Dorsolateral prefrontal cortex (tissue), 122 donors: ENCODE measurements at places on chromosomes 4 and X.

DNA sequence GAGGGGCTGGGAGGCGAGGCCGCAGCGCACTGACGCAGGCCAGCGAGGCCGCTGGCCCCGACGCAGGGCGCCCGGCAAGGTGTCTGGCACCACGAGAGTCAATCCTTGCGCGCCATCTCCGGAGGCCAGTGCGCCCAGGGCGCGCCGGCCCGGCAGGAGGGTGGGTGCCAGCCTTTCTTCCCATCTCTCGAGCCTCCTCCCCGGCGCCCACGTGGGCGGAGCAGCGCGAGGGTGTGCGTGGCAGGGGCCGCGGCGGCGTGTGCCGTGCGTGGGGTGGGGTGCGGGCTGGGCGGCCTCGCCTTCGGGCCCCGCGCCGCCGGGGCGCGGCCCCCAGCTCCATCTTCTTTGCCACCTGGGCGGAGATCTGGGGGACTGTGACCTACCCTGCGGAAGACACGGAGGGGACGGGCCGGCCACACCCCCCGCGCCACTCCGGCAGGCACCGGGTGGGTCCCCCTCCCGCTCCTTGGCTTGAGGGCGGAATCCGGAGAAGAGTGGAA is 877 bp downstream of the JAKMIP1 start:
- DNase-seq, result no peak

- no peak for DNase-seq
Measured at GRCh38 chrX:147850875-147851274, 60.8 kb upstream of the FMR1 start.

DNA sequence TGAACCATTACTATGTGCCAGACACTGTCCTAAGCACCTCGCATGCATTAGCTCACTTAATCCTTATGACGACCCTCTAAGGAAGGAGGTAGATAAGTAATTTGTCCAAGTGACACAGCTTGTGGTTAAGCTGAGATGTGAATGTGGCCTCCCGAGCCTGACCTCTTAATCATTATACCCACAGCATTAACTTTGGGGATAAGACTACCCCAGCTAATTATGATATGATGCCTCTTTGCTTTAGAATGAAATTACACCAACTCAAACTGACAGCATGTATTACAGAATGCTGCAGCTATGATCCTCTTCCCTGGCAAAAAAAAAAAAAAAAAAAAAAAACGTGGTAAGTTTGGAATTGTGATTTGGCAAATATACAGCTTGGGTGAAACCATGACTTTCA is 53.5 kb downstream of the APBB2 start:
- DNase-seq, result no peak

DNA sequence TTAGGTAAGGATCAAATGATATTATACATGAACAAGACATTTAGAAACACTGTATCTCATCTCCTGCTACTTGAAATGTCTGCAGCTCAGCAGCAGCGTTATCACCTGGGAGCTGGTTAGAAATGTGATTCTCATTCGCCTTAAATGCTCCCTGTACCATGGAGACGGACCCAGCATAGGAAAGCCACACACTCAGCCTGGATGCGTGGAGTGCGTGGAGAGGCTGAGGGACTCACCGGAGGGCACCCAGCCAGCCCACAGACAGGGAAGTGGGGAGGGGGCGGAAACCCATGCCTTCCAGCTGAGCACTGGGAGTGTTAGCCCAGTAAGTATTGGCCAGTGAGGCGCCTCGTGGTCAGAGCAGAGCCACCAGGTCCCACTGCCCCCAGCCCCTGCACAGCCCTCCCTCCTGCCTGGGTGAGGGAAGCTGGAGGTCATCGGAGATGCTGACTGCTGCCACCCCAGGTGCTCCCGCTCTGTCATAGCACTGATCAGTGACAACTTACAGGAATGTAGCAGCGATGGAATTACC is 15.2 kb downstream of the SUPT20HL1 start:
- no peak for DNase-seq

- no peak for DNase-seq
Measured at GRCh38 chrX:53732797-53733196, 46.3 kb upstream of the HUWE1 start.

DNA sequence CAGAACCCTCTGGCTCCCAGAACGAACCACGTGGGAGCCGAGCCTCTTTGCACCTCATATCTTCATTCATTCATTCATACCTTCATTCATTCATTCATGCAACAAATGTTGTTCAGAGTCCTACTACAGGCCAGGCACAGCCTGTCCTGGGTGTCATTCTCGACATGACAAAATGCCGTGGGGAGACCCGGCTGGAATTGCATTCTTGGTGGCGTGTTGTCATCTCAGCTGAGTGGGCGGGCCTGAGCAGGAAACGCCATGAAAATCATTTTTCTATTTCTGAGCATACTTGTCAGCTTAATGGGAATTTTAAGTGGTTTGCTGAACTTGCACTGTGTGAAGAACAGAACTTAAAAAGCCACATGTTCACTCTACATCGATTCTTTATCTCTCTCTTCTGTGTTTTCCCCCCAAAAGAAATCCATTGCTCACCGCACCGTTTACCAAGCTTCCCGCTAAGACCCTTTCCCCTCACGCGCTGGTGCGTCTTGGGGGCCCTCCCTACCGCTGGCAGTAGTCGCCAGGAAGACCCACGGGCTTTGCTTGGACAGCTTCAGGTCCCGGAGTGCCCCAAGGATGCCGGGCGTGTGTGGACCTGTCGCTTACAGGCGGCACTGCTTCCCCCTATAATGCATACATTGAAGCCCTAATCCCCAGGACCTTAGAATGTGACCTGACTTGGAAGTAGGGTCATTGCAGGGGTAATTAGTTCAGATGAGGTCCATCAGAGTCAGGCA is 41.6 kb upstream of the HMX1 start:
- DNase-seq, result no peak

GRCh38 chrX:151564035-151564434 is 560 bp downstream of the PASD1 start:
- DNase-seq, result no peak

- DNase-seq, result no peak
Measured at GRCh38 chr4:29983890-29984289, 736.3 kb upstream of the PCDH7 start.

- no peak for DNase-seq
Measured at GRCh38 chrX:54794795-54795194, 3.3 kb downstream of the ITIH6 start.

DNA sequence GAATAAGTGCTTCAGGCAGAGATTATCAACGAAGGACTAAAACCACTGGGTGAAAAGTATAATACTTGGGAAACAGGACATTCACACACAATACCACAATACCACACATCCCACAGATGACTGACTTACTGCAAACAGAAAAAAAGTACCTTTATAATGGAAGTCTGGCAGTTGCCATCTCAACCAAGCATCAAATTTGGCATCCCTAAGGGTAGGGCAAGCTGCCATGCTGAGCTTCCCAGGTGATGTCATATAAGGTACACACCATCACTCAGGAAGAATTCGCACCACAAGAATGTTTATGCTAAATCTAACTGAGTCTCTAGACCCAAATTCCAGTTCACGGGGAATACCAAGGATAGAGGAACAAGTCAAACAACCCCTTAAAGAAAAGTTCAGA is 9.1 kb downstream of the QDPR start:
- DNase-seq, result no peak

- DNase-seq, result no peak
Measured at GRCh38 chrX:112834031-112834845, 6.4 kb downstream of the AMOT start.

- no peak for DNase-seq
Measured at GRCh38 chr4:153489856-153490558, 23.8 kb downstream of the TMEM131L start.

GRCh38 chr4:38326499-38326898 is 337.5 kb upstream of the KLF3 start:
- DNase-seq, result no peak

DNA sequence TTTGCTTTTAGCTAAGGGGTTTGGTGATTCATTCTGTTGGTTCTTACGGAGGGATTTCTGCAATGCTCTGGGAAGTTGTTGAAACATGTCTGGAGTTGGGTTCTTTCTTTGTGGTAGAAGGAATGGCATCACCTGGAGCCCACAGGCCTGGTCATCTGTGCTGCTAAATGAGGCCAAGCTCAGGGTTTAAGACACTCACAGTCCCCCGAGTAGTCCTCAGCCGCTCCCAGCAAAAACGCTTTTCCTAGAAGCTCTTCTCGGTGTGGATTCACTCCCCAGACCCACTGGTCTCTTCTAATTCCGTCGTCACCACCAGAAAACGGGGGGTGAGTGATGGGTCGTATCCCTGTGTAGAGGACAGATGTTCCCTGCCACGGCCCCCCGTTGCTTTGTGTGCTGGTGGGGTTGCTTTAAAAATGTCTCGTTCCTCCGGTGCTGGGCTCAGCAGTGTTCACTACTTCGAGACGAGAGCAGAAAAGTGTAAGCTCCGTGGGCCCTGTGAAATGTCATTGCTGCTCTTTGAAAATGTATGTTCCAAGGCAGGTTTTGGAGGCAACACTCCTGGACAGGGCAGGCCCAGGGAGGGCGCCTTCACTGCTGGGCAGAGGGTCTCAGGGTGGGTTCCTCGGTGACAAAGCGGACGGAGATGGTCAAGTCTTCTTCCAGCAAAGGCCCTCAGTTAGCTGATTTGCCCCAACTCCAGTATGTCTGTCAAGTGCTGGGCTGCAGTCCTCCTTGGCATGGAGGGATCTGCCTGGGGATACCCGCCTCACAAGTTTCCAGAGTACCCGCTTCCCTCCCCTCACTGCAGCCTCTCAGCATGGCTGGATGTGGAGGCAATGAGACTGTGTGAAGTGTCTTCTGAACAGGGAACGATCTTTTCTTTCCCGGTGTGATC is 37.3 kb downstream of the PSAPL1 start:
- no peak for DNase-seq

DNA sequence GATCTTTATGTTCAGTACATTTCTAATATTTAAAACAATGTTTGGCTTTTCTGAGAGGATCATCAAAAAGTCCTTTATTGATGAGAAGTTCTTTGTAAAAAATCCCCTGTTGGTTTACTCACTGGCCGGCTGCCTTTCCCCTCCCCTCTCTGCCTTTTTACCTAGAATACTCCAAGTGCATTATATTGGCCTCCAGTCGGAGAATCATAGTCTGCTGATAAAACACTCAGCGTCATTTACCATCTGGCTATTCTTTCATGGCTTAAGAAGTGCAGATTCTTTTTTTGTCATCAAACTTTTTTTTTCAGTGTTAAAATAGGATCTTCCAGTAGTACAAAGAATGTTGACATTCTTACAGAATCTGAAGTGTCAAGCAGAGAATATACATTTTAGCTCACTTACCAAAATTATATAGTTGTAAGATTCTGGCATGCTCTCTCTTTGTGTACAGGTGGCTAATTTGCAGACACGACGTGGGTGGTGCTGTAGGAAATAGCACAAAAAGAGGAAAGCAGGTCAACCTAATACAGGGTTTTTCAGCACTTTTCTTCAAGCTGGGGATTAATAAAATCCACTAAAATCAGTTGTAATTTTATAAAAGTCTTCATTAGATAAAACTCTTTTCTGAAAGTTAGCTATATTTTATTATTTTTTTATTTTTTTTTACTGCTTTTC is 731.8 kb downstream of the KCTD8 start:
- DNase-seq, result no peak

- DNase-seq, result no peak
Measured at GRCh38 chr4:188016754-188017153, 21.2 kb downstream of the ZFP42 start.

- DNase-seq, result no peak
Measured at GRCh38 chr4:68906780-68907137, 44.8 kb downstream of the UGT2A3 start.

- DNase-seq, result no peak
Measured at GRCh38 chr4:3407171-3407771, 34.5 kb upstream of the HGFAC start.

DNA sequence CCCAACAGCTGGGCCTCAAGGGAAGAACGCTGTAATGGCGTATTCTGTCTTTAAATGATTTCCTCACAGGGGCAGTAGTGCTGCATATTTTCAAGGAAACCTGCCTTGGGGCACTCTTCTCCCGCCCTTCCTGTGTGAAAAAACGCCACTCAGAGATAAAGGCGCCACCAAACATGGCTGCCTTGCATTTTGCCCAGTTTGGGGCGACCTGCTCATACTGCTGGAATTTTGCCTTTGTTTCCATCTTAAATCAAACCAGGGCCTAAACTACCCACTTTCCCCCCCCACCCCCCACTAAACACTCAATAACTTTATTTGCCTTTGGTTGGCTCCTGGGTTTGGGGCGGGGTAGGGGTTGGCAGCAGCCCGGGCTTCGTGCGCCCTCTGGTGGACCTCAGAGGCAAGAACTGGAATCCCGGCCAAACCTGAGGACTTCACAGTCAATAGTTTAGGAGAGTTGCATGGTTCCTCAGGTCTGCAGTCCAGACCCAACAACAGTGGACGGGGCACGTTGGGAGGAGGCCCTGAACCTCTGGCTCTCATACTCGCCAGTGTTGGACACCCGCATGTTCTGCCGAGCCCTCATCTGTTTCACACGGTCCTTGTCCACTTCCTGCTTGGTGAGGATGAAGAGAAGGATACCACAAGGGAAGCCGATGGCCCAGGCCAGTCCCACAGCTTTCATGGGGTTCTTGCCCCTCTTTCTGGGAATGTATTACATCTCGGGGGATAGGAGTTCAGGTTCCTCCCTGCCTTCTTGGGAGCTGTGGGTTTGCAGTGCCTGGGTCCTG is 220.1 kb upstream of the STK26 start:
- peak; percentile 74 for DNase-seq

- no peak for DNase-seq
Measured at GRCh38 chr4:53055274-53055673, 193.2 kb downstream of the RASL11B start.
